Liver (tissue), 10 donors: ENCODE measurements at places on chromosomes 13 and 19. TPM values are rescaled to one million over a fixed set of nuclear protein-coding genes. Genes with fewer than 3 reads are reported as not detected.

Gene SMAD9
- 1.2 TPM for total RNA-seq

Gene SYT5
- total RNA-seq: under 0.01 TPM

Gene SIAH3
- total RNA-seq: under 0.01 TPM

Gene PRR22
- total RNA-seq: 0.42 TPM

Gene AMER2
- not detected for total RNA-seq

Gene SPART
- 14.9 TPM for total RNA-seq

Gene SLC10A2
- not detected for total RNA-seq

Gene ZNF134
- total RNA-seq: 6.9 TPM
